ENCODE measurements at places on chromosomes 5 and 9.

DNA sequence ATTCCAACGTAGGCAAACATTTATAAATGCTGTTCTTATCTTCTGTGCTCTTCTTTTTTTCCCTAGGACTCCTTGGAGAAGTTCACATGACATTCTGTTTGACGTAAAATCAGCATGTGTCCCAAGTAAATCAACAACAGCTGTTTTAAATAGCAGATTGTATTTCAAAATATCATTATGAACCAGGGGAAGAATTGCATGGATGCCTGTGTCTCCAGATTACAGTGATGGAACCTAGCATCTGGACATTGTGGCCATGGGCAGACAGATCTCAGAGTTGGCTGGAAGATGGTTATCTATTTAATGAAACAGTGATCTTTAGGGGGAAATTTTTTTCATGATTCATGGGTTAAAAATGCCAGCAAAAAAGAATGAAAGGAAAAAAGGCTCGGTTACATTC, 222.0 kb downstream of the MAN2A1 start:
- peak; percentile 87 for DNase-seq

DNA sequence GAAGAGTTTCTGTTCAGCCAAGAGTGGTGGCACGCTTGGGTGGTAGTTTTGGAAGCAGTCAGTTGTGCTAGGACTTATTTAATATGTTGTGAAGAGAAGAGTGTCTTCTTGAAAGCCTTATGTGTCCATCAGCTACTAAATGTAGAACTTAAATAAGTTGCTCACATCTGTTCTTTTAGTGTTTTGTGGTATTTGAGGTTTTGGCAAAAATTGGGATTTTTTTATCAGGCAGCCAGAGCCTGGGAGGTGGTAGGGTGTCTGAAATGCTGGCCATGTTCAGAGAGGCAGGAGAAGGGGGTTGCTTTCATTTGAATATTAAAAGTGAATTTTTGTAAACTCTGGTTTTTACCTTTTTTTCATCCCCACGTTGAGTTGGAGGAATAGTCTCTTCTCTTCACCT, 24.2 kb upstream of the ZBTB34 start:
- no peak for DNase-seq

DNA sequence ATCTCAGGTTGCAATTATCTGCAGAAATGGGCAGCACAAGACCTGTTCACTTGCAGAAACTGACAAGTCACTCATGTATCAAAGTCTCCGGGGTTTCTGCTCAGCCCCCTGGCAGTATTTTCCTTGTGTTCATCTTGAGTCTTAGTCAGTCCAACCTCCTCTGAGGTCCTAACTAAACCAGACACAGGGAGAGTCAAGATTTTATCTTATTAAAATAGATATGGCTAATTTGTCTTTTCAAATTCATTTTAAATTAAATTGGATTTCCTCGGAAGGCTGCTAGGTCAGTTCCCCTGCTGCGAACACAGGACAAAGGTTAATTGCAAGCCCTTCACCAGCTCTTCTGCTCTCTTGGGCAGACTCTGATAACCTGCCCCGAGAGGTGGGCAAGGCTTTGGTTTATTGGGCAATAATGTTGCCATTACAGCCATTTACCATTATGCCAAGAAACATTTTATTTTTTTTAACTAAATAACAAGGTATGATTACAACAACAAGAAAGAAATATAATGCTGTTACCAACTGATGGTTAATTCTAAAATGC, 103.5 kb downstream of the MAPKAP1 start:
- no peak for DNase-seq

DNA sequence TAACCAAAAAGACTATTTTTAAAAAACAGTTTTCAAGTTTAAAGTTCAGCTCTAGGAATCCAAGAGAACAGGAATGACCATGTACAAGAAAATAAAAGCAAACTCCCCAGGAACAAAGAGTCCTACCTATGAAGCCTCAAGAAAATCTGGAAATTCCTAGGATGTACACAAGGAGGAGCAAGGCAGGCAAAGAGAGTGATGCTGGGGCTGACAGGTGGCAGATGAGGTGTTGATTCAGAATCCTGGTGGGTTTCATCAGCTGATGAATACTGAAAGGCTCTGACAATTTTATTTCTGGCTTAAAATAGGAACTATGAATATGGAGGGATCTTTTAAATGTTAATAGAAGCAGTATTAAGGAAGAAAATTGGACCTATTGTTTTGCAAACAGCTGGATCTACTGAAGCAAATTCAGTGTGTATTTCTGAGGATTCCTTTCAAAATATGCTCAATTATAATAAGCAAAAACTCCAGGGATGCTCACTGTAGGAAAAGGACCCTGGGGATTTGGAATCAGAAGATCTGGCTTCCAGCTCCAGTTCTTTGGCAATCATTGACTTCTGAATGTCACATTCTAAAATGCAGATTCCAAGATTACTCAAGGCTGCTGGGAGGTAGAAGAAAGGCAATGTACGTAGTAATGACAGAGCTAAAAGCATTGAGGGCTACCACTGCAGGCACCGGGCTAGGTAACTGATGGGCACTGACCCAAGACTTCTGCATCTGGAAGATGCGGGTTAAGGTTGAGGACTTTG, 28.0 kb upstream of the SH3RF2 start:
- DNase-seq, result peak; percentile 10

DNA sequence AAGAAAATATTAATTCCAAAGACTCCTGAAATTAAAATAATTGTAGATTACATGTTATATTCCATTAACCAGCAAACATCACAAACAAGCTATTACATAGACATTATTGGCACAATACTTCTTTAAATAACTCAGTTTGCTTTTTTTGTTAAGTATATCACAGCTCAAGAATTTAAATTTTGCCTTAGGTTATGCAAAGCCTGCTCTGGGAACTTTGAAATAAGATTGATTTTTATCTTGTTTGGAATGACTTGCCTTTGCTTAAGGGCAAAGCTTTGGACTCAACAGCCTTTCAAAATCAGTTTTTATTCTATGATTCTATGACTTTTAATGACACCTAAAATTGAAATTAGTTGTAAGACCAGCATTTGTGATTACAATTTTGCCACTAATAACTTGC, 78.2 kb downstream of the ALDH7A1 start:
- DNase-seq, result no peak

- no peak for DNase-seq
These were observed 2.5 kb upstream of the DCANP1 start for GRCh38 chr5:135449644-135450043.

DNA sequence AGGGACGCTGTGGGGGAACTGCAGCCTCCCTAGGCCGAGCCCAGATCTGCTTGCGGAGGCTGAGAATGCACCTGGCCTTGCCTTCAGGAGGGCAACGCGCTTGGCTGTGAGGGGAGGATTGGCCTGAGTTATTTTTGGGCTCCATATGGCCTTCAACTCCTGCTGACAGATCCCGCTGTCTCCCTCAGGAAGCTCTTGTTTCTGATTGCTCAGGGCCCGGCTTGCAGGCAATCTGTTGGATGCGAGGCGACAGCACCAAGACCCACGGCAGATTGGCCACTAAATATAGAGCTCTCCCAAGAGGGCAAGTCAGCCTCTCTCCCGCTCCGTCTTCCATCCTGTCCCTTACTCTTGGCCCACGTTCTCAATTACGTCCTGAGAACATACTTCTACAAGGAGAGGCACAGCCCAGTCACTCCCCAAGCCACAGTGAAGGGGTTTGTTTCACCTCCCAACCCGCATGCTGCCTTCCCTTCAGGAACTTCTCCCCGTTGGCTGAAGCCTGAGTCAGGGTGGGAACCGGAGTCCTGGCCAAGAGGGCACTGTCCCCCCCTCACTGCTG, 53.6 kb downstream of the RASGEF1C start:
- no peak for DNase-seq

DNA sequence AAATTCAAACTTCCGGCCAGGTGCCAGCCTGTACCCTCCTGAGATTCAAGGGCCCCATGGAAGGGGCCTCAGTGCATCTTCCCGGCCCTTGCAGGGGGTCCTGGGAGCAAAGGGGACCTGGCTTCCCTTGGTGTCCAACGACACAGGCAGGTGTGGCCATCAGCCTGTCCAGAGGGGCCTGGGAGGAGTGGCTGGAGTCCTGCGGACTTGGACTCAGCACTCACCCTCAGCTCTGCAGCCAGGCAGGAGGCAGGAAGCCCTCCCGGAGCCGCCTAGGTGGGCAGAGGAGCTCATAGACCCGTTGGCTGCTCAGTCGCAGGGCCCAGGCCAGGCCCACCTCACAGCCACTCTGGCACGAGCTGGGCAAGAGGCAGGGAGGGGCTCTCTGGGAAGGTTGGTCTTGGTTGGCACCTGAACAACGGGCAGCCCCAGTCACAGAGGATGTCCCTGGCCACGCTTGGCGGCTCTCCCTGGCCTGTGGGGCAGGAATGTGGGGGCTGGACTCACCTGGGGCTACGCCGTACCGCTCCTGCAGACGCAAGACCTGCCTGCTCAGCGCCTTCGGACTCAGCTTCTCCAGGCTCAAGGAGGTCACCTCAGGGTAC, 53.8 kb upstream of the NRARP start:
- no peak for DNase-seq

- no peak for DNase-seq
These were observed 173.1 kb downstream of the SYK start for GRCh38 chr9:90974643-90975245.

- DNase-seq, result no peak
These were observed 1249.5 kb upstream of the CDH18 start for GRCh38 chr5:21237461-21237860.

DNA sequence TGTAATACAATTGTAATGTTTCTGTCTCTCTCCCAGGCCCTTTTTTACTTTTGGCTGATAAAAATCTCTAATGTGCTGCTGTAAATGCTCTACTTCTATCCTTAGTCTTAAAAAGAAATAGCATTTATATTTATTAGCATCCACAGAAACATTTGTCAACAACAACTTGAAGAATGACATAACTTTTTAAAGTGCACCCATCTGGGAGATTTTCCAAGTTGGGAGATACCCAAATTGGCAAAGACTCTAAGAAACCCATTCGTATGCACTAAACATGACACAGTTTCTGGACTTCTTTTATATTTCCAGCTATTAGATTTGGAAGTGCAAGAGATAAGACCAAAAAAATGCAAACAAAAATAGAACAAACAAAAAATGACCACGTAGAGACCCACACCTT, 2287.4 kb upstream of the WWC1 start:
- no peak for DNase-seq

DNA sequence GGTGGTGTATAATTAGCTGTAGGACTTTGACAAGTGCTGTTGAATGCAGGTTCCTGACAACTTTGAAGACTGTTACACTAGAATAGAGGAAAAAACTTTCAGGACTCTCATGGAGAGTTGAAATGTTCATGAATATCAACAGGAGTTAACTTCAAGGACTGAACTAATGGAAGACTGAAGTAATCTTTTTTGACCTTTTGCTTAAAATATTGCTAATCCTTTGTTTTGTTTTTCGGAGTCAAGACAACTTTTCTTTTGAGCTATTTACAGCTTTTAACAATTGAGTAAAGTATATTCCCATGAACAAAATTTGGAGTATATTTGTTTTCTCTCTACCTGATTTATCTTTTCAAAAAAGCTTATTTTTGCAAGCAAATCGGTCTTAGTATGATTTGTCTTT, 34.1 kb upstream of the MTMR12 start:
- no peak for DNase-seq

DNA sequence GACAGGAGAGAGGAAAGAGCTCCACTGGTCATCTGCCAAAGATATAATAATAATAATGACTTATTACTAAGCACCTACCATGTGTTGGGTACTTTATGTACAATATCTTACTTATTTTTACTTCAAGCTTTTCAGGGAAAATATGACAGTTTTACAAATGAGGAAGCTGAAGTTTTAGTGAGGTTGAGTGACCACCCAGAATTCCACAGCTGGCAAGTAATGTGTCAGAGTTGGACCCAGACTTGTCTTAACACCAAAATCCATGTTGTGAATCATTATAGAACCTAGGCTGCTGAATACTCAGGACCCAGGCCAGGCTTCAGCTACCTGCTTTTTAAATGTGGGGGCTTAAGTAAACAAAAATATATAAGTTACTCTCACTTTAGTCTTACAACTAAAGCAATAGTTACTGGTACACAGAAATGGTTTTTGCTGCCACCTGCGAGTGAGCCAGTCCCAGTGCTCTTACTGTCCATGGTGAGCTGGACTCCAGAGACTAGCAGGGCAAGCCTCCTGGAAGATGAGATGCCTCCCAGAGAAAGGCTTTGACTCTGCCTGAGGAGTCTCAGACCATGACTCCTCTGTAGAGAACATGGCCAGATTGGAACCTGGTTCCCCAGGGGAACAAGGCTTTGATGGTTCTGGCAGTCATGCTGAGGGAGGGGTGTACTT, 29.9 kb downstream of the RUSC2 start:
- DNase-seq, result no peak

GRCh38 chr5:68389618-68390017, 174.1 kb downstream of the PIK3R1 start:
- no peak for DNase-seq

- DNase-seq, result no peak
These were observed 594.7 kb upstream of the CCNG1 start for GRCh38 chr5:162842727-162843126.

DNA sequence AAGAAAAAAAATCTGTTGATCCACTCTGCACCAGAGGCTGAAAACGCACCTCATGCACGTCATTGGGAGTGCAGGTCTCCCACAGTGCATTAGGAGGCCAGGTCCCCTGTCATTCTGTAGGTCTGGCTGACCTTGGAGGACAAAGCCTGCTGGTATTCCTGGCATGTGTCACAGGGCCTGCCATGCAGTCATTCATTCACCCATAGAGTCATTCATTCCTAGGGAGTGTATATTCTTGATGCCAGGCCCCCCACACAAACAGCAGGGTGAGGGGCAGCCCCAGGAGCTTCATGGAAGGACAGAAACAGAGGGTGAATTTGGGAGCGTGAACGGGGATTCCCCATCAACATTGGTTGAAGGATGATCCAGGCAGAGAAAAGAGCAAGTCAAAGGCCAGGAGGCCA, 2.2 kb downstream of the GBGT1 start:
- DNase-seq, result no peak

DNA sequence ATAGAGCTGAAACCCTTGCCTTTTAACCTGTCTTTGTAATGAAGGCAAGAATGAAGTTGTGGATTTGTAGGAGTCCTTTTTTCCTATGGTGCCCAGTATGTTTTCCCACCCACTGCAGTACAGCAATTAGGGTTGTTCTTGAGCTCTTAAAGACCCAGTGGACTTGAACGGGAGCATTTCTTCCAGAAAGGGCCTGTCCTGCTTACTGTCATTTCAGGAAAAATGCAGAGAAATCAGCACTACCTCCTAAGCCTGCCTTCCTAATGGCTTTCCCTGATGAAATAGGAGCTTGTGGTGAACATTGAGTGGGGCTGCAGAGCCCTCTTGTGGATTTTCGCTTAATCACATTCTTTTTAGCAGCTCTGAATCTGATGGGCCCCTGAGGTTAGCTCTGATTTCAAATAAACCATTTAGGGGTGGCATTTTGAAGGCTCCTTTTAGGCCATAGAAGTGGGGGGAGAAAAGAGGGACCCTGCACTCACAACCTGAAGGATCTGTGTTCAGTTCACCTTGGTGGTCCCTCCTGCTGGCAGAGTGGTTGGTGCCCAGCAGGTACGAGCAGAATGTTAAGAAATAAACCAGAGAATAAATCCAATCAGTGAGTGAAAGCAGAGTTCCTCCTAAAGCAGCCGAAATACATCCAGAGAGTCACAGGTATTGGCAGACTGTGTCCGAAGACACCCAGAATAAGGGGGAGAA, 188.0 kb upstream of the KLF9 start:
- DNase-seq, result peak; percentile 91
